Activated T-cell treated with anti-CD3 and anti-CD28 coated beads, Interleukin-2, amount 50 U/mL, for 1 hour (primary cell): ENCODE measurements at places on chromosomes 6 and 20.
A peak's percentile ranks its signal among the peaks of the same experiment; 100 is the strongest.

GRCh38 chr6:15442467-15442866 is 196.6 kb downstream of the JARID2 start:
- no peak for DNase-seq

DNA sequence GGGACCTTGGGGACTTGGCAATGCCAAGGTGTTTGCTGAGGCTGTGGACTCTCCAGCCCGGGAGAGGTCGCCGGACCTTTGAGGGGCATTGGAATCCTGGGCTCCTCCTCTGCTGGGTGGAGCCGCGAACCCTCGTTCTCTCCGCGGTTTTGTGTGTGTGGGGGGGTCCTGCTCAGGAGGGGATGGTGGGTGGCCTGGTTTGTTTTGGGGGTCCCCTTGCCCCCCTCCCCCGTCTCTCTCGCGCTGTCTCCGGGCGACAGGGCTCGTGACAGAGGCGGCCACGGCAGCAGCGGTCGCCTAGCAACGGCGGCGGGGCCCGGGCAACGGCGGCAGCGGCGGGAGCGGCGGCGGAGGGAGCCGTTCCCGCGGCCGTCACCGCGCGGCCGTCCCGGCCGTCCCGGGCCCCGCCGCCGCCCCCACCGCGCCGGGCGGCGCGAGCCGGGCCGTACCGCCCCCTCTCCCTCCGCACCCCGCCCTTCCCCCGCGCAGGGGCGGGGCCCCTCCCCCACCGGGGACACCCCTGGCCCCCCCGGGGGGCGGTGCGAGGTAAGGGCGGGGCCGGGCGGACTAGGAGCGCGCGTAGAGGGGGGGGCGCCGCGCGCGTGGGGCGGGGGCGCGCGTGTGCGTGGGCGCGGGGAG is 7.8 kb downstream of the SYNGAP1 start:
- peak; percentile 74 for DNase-seq

DNA sequence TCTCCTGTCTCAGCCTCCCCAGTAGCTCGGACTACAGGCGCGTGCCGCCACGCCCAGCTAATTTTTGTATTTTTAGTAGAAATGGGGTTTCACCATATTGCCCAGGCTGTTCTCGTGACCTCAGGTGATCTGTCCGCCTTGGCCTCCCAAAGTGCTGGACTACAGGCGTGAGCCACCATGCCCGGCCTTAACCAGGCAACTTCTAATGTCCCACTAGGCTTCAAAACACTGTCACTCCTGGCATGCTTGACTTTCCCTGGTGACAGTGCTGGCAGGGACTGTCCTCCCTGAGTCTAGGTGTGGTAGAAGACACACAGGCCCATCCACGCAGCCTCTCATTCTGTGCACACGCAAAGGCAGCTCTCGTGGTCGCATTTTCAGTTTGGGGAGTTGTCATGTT is 11.6 kb upstream of the EZR start:
- DNase-seq = no peak

DNA sequence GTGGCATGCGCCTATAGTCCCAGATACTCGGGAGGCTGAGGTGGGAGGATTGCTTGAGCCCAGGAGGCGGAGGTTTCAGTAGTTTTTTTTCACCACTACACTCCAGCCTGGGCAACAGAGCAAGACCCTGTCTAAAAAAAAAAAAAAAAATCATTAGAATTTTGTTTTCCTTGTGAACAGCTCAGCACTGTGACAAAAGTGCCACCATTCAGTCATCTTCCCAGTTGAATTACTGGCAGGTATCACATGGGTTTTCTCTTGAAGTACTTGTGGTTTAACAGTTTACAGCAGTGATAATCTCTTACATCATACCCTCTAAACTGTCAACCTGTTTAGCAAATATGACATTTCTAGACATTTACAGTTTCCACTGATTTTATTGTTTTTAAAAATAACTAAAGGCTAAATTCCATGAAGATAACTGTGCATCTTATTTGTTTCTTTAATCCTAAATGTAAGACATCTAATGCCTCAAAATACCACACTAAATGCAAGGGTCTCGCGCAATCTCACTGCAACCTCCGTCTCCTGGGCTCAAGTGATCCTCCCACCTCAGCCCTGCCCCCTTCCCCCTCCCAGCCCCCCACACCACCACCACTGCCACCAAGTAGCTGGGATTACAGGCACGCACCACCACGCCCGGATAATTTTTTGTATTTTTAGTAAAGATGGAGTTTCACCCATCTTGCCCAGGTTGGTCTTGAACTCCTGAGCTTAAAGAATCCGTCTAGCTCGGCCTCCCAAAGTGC is 7.0 kb downstream of the TRPC4AP start:
- no peak for DNase-seq
